ENCODE measurements at places on chromosomes 16 and 17.

DNA sequence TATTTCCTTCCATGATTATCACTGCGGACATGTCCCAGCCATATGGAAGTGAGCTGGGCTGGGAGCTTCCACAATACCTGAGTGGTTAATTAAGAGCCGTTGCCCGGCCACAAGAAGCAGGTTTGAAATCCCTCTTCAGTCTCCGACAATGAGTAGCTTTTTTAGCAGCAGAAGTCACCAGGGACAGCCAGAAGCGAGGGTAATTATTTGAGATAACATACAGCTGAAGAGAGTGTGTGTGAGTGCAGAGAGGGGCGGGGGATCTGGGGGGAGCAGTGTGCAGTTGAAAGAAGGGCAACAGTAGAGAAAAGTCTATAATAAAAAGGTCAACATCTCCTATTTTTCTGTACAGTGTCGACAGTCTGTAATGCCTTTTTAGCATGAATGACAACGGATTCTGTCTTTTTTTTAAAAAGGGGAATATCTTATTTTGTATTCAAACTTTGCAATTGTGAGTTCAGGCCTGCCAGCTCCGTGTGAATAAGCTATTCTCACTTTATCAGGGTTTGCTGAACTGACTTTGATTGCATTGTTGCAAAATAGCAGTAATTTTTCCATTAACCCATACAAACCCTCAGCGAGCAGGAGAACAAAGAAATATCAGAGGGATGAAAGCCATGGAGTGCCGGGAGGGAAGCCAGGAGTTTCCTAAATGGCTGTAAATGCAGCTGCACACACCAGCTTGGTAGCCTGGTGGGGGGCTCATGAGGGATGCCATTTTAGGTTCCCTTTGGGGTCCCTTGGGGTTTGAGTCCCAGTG is 220.3 kb upstream of the IRX3 start:
- DNase-seq = no peak

DNA sequence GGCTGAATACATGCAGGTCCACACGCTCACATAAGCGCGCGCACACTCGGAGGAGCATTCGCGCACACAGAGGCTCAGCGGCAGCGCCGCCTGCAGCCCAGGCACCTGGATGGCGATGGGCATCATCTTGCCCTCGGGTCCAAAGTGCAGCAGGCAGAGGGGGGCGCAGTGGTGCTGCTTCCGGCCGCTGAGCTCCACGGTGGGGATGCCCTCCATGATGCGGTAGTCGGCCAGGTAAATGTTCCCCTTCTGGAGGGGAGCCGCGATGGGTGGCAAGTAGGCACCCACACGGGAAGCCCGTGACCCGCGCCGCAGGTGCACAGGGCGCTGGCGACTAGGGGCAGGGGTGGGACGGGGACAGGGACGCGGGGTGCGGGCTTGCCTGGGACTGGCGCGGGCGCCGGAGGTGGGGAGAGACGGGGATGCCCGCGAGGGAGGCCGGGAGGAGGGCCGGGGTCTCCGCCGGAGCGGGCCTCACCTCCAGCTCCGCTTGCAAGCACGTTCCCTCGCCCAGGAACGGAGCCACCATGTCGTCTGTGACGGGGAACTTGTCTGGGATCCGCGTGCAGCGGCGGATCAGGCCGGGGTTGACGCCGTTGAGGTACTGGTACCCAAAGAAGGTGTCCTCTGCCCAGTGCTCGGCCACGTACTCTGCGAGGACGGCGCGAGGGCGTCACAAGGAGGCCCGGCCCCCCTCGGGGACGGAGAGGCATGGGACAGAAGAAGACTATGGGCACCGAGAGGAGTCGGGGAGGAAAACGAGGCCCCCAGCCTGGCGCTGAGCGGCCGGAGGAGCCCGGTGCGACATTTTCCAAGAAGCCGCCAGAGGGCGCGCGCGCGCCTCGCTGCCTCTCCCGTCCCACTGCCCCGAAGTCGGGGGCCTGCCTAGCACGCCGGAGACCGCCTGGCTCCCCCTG is 8.0 kb downstream of the ALOX12B start:
- no peak for DNase-seq

DNA sequence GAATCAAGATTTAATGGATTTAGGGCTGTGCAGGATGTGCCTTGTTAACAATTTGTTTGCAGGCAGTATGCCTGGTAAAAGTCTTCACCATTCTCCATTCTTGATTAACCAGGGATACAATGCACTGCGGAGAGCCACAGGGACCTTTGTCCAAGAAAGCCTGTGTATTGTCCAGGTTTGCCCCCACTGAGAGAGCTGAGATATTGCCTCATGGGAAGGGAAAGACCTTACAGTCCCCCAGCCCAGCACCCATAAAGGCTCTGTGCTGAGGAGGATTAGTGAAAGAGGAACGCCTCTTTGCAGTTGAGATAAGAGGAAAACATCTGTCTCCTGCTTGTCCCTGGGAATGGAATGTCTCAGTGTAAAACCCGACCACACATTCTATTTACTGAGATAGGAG is 2169.6 kb downstream of the TP53TG3F start:
- DNase-seq = no peak

DNA sequence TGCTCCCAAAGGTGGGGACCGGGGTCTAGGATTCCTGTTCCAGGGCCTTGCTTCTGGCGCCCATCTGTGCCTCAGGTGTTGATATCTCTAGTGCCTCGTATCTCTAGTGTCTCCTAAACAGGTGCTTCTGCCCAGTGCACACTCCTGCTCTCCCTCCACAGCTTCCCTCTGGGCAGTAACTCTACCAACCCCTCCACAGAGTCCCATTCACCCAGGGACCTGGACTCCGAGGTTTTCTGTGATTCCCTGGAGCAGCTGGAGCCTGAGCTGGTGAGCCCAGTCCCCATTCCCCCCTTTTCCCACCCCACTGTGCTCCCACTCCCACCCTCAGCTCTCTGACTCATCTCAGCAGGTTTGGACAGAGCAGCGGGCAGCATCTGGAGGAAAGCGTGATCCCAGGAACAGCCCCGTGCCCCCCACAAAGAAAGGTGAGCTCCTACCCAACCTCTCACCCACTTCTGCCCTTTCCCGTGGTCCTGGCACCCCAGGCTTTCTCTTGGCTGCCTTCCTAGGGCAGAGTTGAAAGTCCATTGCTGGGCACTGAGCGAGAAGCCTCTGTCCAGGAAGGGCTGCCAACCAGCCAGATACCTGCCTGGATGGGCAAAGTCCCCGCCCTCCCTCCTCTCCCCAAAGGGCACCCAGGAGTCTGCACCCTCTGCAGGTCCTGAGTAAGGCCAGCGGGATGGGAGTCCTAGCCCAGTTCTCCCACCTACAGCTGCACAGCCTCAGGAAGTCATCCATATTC is 2.2 kb downstream of the ACBD4 start:
- DNase-seq = no peak

- no peak for DNase-seq
These were observed 14.6 kb downstream of the FANCA start for GRCh38 chr16:89801800-89802199.

- no peak for DNase-seq
These were observed 1.2 kb downstream of the ARHGAP17 start for GRCh38 chr16:25013751-25014499.

- DNase-seq = no peak
These were observed 50.0 kb downstream of the DNAH2 start for GRCh38 chr17:7767405-7768021.

- no peak for DNase-seq
These were observed 65.0 kb downstream of the CCDC182 start for GRCh38 chr17:57679906-57680695.

- DNase-seq = no peak
These were observed 64.6 kb upstream of the CRHR1 start for GRCh38 chr17:45719335-45720071.

GRCh38 chr16:10983159-10983558 is 38.8 kb downstream of the CLEC16A start:
- DNase-seq = no peak

GRCh38 chr16:83674931-83675535 is 132.7 kb upstream of the HSBP1 start:
- no peak for DNase-seq

DNA sequence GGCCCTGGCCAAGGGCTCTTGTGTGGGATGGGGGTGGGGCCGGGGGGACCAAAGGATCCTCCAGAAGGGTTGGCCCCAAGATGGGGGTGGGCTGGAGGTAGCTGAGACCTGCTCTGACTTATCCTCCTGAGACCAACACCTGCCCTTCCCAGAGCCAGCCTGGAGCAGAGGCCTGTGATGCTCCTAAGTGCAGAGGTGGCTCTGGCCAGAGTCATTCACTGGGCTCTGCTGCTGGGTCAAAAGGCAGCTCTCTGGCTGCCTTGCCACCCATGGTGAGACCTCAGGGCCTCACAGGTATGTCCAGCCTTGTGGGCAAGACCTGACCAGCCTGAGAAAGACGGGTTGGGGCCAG is 393 bp downstream of the SERPINF2 start:
- no peak for DNase-seq

DNA sequence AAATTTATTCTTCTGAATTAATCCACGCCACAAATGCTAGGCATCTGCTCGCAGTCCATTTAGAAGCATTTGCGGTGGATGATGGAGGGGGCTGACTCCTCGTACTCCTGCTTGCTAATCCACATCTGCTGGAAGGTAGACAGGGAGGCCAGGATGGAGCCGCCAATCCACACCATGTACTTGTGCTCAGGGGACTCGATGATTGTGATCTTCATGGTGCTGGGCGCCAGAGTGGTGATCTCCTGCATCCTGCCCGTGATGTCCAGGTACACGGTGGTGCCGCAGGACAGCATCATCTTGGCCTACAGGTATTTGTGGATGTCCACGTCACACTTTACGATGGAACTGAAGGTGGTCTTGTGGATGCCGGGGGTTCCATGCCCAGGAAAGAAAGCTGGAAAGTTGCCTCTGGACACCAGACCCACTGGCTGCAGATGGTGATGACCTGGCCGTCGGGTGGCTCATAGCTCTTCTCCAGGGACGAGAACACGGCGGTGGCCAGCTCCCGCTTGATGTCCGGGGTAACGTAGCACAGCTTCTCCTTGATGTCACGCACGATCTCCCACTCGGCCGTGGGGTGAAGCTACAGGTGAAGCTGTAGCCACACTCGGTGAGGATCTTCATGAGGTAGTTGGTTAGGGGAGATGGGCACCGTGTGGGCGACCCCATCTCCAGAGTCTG is 7.5 kb upstream of the HEATR3 start:
- DNase-seq = no peak

- DNase-seq = no peak
These were observed 28.9 kb downstream of the TANC2 start for GRCh38 chr17:62994931-62995330.

DNA sequence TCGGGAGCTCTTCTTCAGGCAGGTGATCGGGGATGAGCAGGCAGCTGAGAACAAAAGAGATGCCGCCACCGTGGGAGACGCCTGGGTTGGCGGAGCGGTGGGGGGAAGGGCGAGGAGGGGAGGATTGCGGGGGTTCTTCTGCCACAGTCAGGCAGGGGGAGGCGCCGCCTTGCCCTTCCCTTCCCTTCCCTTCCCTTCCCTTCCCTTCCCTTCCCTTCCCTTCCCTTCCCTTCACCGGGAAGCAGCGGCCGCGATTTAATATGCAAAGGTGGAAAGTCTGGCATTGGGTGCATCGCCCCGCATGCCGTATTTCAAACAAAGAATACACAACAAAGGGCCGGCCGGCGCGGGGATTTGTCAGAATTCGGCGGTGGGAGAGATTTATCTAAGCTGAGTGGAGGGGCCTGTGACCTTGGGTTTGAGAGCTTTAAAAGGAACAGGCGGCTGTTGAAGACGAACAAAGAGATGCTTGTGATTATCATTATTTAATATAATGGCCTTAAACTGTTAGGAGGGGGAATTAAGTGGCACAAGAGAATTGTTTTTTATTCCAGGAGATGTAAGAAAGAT is 262.3 kb upstream of the TNRC6C start:
- no peak for DNase-seq

DNA sequence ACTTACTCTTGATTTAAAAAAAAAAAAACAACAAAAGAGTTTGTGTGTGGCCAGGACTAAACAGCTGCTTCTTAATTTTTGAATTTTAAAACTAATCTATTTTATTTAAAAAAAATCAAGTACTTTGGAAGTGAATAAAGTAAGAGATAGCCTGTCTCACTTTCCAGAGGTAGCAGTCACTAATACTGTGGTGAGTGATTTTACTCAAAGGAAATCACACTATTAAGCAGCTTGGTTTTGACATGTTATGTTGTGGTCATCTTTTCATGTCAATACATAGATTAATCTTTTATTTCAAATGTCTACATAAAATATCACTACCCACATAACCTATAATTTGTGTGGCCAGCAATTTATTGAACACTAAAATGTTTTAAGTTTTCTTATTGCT is 102.2 kb upstream of the HLF start:
- no peak for DNase-seq

- DNase-seq = no peak
These were observed 17.8 kb upstream of the SLC35B1 start for GRCh38 chr17:49725452-49726130.

GRCh38 chr16:53089434-53090285 is 34.9 kb downstream of the CHD9 start:
- DNase-seq = no peak

DNA sequence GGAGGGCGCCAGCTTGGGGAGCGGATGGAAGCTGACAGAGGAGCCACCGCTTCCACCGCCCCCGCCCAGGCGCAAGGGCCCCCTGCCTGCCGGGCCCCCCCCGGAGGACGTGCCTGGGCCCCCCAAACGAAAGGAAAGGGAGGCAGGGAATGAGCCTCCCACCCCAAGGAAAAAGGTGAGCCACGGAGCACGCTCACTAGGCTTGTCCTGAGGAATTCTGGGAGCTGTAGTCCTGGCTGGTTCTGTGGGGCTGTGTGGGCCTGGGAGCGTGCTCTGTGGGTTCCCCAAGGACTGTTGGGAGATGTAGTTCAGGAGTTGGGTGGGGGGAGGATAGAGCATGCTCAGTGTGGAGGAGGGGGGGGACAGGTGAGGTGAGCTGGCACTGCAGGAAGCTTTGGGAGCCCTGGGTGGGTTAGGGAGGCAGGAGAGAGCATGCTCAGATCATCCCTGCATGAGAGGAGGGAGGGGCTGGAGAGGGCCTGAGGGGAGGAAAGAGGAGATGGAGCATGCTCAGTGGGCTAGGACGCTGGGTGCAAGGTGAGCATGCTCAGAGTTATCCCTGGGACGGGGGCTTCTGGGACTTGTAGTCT is 4.5 kb downstream of the FBXL19 start:
- no peak for DNase-seq

DNA sequence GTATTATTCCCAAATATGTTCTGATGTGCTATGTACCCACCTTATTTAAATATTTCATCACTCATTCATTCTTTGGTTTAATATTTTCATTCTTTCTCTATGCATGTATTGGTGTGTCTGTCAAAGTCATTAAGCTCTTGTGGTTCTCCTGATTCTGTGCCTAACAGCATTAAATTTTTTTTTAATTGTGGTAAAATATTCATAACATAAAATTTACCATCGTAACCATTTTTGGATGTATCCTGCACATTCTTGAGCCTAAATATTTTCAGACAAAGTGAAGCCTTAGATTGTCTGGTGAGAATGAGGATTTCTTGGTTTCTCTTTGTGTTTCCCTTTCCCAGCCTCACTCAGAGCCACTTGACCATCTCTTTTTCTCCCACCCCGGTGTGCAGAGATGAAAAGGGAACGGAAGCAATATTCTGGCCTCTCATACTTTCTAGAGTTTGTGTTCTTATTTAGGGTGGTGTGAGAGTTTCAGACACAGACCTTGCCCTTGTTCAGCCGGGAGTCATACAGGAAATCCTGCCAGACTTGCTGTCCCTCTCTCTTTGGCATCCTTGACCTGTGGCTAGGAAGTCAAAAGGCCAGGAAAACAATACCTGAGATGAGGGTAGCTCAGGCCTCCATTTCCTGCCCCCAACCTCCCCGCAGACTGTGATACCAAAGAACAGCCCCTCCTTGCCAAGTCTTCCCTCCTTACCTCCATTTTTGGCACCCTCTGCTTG is 4.9 kb downstream of the CCL5 start:
- no peak for DNase-seq

GRCh38 chr16:88600539-88600896 is 30.3 kb downstream of the ZC3H18 start:
- no peak for DNase-seq

Data from Panc1 (cell line).